ENCODE measurements at places on chromosomes 3 and 15.
A peak's percentile ranks its signal among the peaks of the same experiment; 100 is the strongest.

DNA sequence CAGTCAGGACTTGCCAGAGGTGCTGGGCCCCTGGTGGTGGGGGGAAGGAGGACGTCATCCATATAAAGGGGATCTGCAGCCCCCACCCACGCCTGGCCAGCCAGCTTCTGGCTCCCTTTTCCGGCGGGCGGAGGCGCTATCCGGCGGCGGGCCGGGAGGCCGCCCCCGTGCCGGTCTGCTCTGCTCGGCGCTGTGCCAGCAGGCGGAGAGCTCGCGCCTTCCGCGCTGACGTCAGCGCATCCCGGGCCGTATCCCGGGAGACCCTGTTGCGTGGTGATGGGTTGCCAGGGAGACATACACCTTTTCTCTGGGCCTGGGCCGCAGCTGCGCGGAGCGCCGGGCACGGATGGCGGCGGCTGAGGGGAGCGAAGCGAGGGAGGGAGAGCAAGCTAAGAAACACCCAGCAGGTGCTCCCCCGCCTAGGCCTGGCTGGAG lies 1.1 kb downstream of the FAM131A start:
- DNase-seq, result no peak

DNA sequence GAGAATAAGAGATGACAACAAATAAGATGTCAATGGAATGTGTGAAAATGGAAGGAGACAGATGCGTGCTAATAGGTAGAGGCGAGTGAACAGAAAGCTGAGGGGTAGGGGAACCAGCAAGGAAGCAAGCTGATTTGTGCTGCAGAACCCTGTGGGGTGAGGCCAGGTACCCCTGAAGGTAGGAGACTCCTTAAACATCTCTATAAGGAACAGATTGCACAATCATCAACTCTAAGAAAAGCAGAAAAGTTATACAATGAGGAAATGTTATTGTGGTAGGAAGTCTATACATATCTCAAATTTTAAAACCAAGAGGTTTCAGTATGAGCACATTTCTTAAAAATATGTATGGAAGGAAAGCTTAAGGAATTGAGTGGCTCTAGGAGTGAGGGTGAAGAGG lies 315.0 kb upstream of the TPM1 start:
- no peak for DNase-seq

GRCh38 chr3:52715714-52716305 lies 9.9 kb downstream of the SPCS1 start:
- no peak for DNase-seq

DNA sequence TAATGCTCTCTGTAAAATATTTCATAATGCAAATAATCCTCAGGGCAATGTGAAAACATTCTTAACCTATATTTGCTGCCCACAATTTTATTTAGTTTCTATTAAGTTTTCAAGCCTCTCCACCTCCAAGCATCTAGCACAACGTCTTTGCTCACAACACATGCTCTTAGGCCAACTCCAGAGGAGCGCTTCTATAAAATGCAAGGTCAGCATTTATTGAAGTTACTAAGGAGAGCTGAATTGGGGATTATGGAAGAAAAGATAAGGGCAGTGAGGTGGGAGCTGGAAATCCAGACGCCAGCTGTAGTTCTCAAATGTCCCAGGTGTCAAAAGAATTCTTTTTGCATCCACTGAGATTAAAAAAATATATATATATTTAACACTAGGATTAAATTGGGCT lies 996 bp downstream of the RABL3 start:
- DNase-seq, result no peak

DNA sequence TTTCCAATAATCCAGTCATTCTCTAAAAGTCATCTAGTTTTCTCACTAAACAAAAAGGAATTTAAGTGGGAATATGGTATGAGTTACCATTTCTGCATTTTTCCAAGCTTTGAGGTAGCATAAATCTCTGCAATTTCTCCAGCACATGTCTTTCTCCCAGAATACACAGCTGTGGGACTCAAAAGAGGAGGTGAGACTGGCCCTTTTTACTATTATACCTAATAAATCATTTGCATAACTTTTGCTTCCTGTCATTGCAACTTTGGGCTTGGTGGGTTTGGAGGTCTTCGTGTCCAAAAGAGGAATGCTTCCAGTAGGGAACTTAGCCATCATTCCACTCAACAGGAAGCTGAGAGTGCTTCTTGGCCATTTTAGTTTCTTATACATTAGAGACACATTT lies 94.8 kb downstream of the FMN1 start:
- no peak for DNase-seq

DNA sequence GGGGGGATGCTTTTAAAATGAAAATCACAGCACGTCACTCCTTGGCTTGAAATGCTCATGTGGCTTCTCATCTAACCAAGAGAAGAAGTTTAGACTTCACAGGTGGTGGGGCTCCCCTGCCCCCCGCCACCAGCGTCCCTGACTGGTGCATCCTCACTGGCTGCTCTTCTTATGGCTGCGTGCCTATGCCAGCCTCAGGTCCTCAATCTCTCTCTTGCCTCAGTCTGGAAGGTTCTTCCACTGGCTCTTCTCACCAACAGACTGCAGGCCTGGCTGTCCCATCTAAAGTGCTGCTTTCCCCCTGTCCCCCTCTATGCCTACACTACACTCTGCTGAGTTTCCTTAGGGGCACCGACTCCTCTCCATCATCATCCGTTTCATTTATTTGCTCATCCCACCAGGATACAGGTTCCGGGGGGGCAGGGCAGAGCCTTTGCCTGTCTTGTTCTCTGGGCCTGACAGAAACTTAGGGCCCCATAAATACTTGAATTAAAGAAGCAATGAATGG lies 20.6 kb downstream of the ABTB1 start:
- no peak for DNase-seq

- DNase-seq, result no peak
These were observed 2.5 kb downstream of the RORA start for GRCh38 chr15:61226361-61227256.

- DNase-seq, result no peak
These were observed 53.3 kb upstream of the AMOTL2 start for GRCh38 chr3:134427400-134428111.

DNA sequence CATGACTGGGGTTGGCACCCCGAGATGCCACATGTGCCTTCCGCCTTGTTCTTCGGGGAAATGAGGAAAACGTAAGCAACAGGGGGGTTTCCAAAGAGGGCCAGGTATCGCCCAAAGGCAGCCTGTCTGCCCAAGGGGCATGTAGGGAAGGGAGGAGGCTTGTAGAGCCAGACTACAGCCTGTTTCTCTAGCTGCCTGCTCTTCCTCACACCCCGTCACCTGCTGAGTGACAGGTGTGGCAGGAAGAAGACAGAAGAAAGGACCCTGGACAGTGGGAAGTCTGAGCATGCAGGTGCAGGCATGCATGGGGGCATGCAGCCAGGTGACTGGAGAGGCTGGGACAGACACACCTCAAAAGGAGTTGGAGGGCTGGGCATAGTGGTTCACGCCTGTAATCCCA lies 9.8 kb downstream of the PLA2G4E start:
- DNase-seq, result peak; percentile 37

- DNase-seq, result no peak
These were observed 226.3 kb downstream of the TAFA4 start for GRCh38 chr3:68706096-68706495.

GRCh38 chr15:77025083-77025901 lies 30.4 kb downstream of the PSTPIP1 start:
- DNase-seq, result no peak

DNA sequence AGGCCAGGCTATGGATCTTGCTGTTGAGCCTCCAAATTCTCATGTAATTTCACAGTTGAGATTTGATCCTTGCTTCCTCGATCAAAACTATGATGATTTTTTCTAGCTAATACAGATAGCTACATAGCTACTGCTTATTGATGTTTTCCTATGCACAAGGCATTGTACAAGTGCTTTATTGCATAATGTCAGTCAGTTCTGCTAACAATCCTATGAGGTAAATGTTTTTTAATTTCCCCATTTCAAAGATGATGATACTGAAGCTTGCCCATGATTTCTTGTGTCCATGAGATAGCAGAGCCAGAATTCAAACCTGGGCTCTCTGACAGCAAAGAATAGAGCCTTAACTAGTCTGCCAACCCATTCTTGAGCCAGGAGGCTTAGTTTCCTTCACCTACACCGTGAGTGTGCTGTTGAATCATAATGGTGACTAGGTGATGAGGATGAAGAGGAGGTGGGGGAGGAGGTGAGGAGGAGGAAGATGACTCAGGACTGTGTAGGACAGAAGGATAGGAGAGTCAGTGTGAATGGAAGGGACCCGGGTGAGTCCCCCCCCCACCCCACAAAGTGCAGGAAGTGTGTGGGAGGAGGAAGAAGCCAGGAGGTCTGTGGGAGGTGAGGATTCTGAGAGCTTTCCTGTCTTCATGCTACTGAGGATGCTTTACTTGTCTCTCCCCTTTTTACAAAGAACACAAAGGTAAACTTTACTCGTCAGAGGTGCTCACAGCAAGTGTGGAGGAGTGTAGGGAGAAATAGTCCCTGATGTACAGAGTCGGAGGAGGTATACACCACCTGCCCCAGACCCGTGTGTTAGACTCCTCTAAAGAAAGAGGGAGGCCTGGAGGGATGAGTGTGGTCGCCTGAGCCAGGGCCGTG lies 3.6 kb downstream of the TAGLN3 start:
- no peak for DNase-seq

GRCh38 chr15:84645496-84645895 lies 8.6 kb downstream of the WDR73 start:
- DNase-seq, result no peak

- no peak for DNase-seq
These were observed 283.8 kb upstream of the NR2F2 start for GRCh38 chr15:96046620-96047240.

GRCh38 chr15:83734487-83734886 lies 80.6 kb downstream of the ADAMTSL3 start:
- DNase-seq, result no peak

GRCh38 chr3:117193390-117193789 lies 483.8 kb downstream of the TUSC7 start:
- DNase-seq, result no peak

DNA sequence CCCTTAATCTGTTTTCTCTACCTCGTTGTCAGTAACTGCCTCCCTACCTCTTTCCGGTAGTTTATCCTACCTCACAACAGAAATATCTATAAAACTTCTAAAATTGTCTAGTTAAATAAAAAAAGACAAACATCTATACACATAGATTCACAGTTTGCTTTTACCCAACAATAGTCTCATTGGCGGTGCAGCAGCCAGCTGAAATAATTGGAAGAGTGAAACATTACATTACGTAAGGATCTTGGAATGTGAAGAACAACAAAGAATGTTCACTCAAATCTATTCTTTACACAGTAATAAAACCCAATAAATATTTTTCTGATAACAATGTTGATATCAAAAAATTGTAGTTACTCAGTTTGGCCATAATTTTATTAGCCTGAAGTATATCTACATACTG lies 115.5 kb upstream of the ARPP21 start:
- no peak for DNase-seq

GRCh38 chr3:17820275-17820674 lies 77.8 kb upstream of the TBC1D5 start:
- DNase-seq, result no peak

DNA sequence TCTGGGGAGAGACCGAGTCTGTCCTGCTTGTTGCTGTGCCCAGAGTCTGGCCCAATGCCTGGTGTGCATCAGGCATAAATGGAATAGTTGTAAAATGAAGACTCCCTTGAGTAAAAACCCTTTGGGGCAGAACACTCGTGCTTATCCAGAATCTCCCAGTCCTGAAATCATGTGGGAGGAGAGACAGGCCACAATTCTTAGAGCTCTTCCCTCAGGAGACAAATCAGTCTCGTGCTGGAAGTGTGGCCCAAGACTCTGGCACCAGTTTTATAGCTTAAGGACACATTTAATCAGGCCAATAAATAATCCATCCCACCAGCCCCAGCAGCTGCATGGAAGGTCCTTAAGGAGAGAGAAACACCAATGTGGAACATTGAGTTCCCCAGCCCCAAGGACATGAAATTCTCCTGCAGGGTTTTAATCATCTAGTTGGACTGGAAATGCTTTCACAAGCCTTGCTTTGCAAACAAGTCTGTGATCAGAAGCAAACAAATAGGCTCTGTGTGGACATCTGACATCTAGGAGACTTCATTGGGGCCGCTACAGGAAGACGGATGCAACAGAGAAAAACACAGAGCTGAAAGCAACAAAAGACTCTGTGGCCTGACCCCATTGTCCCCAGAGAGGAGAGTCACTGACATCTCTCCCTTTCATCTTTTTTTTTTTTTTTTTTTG lies 70.4 kb downstream of the LSM3 start:
- no peak for DNase-seq

DNA sequence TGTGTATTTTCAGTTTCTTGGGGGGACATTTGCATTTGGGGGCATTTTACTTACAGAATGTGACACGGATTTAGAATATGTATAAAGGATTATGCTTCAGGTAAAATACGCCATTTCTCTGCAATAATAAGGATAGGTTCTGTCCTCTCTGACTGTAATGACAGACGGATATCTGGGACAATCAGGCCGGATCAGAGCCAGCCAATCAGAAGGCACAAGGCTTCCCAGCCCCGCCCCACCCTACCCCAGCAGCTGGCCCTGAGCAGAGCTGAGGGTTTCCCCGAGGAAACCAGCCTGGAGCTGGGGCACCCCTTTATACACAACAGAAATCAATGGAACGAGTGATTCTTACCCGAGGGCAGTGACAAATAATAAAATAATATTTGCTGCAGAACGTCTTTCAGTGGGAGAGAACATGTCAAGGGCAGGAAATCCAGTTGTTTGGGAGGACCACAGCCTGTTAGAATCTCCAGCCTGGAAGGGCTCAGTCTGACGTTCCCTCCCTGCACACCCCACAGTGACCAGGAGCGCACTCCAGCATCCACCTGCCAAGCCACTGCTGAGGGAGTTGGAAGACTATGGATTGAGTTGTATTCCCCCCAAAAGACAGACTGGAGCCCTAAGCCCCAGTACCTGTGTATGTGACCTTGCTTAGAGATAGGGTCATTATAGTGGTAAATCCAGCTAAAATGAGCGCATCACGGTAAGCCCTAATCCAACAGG lies 30.3 kb upstream of the SEC13 start:
- DNase-seq, result no peak

DNA sequence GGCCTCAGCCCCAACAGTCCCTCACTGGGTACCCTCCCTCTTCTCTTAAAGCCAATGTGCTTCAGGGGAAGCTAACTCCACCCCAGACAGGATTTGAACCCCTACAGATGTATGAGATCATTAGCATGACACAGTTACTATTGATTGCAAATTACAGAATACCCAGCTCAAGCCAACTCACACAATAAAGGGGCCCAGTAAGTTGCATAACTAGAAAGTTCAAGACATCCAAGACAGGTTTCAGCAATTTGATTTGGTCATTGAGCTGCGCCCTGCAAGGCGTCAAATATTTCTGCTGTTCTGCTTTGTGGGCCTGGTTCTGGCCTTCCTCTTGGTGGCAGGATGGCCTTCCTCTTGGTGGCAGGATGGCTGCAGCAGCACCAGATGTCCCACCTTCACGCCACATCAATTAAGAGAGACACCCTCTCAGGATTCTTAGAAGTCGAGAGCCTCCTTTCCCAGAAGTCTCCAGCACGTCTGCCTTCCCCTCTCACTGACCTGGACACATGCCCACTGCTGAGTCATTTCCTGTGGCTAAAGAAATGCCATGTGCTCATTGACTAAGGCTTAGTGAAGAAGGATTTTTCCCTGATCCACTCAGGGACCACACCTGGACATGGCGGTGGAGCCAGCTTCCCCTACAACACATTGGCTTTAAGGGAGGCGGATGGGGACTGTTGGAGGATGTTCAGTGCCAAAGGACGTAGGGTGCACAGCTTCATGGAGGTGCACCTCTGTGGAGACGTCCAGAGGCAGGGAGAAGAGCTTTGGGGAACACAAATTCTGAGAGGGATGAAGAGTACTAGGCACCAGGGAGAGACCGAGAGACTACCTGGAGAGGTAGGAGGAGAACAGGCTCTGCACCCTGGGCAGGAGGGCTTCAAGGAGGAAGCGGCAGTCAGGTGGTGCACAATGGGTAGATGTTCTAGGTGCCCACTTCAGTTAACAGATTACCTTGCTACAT lies 49.1 kb downstream of the DNASE1L3 start:
- no peak for DNase-seq
